Cortex of kidney (tissue), 1 donor: ENCODE measurements at places on chromosomes 5 and 9.

- no peak for DNase-seq
Observed at GRCh38 chr9:115240676-115241075, 122.7 kb upstream of the TNC start.

DNA sequence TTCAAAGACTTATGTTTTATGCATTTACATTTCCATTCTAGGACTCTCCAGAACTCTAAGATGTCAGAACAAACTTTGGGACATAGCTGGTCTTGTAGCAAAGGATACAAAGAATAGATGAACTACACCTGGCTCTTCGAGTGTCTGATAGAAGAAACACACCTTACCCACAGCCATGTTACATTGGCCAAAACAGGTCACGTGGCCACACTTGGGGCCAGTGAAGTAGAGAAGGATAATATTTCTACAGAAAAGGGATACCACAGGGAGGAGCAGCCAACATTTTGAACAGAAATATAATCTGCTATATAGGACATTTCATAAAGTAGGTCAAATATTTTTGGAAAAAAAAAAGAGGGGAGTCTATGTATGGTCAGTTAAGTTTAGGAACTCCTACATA lies 22.7 kb upstream of the LIFR start:
- no peak for DNase-seq

DNA sequence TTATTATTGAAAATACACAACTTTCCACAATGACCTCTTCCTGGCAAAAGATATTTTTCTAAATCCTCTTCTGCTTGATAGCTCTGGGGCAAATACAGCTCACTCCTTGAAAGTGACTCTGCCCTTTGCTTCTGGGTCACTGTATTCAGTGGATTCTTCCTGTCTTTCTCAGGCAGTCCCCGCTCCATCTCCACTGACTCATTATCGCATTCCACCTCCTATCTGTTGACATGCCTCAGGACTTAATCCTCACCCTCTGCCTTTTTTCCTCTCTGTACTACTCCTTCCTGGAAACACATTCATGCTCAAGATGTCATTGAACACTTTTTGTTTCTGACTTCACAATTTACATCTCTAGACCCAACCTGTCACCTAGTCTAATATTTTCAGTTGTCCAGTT lies 8.4 kb upstream of the RGS7BP start:
- DNase-seq, result no peak

GRCh38 chr5:171770153-171770552 lies 15.5 kb upstream of the SMIM23 start:
- no peak for DNase-seq

- no peak for DNase-seq
Observed at GRCh38 chr5:88952996-88953643, 70.1 kb upstream of the MEF2C start.

GRCh38 chr9:127058645-127059021 lies 63.8 kb downstream of the ANGPTL2 start:
- DNase-seq, result no peak
